ENCODE measurements at places on chromosomes 16 and 17.

DNA sequence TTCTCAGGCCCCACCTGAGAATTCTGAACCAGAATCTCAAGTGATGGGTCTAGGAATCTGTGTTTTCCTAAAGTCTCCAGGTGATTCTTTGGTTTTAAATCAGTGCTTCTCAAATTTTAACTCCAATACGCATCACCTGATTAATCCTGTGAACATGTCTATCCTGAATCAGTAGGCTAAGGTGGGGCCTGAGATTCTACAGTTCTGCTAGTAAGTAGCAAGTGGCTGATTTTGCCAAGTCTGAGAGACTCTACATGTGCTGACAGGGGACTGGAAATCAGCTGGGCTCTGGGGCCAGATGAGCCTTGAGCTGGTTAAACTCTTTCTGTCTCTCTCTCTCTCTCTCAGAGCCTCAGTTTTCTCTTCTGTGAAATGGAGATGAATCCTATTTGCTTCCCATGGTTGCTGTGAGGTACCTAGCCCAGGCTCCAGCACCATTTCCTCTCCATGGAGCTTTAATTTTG is 9.0 kb downstream of the CCR7 start:
- DNase-seq, result no peak

GRCh38 chr17:35766903-35767510 is 6.3 kb downstream of the C17orf50 start:
- DNase-seq, result peak; percentile 32

DNA sequence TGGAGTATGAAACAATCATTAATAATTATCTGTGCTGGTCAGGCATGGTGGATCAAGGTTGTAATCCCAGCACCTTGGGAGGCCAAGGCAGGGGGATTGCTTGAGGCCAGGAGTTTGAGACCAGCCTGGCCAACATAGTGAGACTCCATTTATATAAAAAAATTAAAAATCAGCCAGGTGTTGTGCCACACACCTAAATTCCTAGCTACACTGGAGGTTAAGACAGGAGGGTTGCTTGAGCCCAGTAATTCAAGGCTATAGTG is 28.9 kb upstream of the PRKCA start:
- no peak for DNase-seq

DNA sequence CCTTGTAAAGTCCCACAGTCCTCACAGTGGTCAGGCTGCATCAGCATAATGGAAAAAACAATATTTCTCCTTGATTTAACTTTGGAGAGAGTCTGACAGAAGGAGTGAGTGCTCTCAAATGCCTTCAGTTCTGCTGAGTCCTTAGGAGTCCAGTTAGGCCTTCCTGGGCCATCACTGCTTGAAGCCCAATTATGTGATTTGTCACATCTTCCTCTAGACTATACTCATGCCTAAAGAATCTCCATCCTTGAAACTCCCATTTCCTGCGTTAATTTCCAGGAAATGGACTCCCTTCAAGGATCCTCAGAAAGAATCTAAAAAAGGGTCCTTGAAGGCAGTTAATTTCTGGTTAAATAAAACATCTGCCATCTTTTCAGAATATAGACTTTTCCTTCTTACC is 52.8 kb downstream of the SLFN5 start:
- no peak for DNase-seq

DNA sequence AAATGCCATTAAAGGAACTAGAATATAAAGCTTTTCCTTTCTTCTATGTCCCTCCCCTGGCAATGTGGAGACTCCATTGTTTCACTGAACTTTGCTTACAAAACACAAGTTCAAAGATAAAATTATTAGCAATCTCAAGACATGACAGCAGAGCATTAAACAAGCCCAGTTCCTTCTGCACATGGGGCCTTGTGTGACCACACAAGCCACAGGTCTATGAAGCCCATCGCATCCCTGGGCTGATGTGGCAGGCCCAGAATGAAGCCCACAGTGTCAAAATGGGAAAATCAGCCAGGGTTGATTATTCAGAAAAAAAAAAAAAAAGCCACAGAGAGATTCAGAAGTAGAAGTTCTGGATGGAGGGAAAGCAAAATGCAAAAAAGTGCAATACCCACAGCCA is 12.9 kb upstream of the SLC39A11 start:
- DNase-seq, result no peak

GRCh38 chr16:15807603-15808009 is 49.2 kb downstream of the MYH11 start:
- no peak for DNase-seq

GRCh38 chr16:49027420-49027819 is 254.2 kb downstream of the CBLN1 start:
- DNase-seq, result no peak

GRCh38 chr17:81171941-81172340 is 5.9 kb upstream of the AATK start:
- peak; percentile 19 for DNase-seq

- peak; percentile 44 for DNase-seq
These were observed 435 bp downstream of the RAB40C start for GRCh38 chr16:590188-590814.

- DNase-seq, result no peak
These were observed 55.8 kb downstream of the ZFHX3 start for GRCh38 chr16:72992142-72992601.

DNA sequence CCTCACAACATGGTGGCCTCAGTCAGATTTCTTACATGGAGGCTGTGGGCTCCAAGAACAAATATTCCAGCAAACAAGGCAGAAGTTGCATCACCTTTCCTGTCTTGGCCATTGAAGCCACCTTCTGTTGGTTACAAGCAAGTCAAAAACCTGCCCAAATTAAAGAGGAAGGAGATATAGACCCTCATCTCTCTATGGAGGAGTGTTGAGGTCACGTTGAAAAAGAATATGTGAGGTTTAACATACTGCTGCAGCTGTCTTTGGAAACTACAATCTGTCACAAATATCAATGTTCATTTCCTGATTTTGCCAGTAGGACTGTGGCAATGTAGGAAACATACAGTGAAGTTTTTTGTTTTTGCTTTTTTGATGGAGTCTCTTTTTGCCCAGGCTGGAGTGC is 211.4 kb downstream of the COPRS start:
- DNase-seq, result no peak

DNA sequence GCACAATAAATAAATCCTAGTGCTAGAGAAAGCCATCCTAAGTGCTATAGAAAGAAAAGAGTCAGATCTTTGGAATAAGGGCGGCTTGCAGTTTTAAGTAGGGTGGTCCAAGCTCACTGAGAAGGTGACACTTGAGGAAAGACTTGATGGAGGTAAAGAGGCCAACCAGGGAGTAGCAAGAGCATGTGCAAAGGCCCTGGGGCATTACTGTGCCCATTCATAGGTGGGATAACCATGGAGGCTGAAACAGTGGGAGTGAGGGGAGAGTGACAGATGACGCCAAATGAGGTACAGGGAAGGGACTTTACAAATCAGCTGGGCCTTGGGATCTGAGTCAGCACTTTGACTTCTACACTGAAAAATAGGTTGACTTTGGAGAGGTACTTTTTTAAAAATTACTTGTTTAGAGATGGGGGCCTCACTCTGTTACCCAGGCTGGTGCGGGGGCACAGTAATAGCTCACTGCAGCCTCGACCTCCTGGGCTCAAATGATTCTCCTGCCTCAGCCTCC is 115.5 kb downstream of the ABCC1 start:
- no peak for DNase-seq

- peak; percentile 64 for DNase-seq
These were observed 24.6 kb upstream of the RPH3AL start for GRCh38 chr17:376936-377863.

DNA sequence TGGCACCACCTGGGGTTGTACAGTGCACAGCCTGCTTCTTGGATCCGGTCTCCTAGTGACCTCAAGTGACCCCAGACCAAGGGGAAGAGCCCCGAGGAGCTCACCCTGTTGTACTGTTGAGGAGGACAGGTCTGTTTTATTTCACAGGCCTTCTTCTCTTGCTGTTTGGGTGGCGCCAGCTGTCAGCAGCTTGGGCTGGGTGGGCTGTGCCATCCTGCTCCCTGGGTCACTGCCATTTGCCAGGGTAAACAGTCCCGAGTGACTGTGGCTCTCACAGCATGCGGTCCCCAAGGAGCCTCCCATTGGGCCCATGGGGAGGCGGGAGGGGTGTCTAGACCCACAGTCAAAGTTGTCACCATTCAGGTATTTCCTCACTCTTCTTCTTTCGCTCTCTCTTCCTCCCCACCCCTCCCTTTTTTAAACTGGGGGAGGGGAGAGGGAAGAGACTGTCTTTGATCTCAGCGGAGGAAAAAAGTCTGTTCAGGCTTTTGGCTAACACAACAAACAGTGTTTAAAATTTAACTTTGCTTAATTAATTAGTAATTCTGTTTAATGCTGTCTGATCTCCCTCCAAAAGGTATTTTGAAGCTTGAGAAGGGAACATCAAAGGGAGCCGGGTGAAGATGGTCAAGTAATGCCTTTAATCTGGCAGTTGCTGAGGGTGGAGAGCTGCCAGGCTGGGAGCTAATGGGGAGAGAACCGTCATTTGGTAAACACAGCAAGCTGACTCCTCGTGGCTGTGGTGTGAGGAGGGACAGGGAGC is 64.0 kb downstream of the SNX20 start:
- no peak for DNase-seq

DNA sequence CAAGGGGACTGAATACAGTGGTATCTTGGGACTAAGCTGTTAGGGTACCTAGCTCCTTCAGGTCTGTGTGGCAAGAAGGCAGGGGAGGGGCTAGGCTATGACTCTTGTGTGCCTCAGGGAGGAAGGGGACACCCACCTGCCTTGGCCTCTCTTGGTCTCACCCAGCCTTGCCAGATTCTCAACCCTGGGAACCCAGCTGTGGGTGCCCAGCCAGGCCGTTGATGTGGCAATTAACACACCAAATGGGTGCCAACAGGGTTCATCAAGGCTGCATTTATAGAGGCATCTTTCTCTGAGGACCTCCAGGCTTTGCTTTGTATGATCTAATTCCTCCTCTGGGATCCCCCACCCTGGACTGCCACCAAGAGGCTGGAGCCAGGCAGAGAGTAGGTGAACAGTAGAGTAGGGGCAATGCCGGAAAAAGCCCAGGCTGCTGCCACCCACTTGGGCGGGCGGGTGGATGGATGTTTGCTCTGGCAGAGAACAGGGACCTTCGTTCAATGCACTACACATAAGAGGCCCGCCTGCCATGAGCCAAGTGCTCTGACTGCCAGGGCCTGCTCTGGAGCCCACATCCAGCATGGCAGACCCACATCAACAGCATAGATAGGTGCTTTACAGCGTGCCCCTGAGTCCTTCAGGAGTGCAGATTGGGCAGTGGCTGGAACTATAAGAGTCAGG is 3.2 kb upstream of the ASB16 start:
- DNase-seq, result no peak

DNA sequence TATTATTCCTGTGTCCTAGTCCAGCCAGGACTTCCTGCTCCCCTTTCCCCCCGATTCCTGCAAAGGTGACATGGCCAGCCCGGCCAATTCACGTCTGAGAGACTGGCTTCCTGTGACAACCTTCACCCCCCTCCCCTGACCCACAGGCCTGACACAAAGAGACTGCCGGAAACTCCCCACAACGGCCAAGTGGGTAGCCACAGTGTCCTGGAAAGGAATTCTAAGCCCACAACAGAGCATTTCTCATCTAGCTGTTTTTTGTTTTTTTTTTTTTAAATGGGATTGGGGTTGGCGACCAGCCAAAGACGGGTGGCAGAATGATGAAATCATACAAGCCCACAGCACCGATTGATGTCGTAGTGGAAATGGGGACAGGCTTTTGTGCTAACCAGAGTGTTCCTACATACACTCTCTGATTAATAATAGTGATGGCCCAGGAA is 2.8 kb upstream of the XAF1 start:
- DNase-seq, result peak; percentile 76

DNA sequence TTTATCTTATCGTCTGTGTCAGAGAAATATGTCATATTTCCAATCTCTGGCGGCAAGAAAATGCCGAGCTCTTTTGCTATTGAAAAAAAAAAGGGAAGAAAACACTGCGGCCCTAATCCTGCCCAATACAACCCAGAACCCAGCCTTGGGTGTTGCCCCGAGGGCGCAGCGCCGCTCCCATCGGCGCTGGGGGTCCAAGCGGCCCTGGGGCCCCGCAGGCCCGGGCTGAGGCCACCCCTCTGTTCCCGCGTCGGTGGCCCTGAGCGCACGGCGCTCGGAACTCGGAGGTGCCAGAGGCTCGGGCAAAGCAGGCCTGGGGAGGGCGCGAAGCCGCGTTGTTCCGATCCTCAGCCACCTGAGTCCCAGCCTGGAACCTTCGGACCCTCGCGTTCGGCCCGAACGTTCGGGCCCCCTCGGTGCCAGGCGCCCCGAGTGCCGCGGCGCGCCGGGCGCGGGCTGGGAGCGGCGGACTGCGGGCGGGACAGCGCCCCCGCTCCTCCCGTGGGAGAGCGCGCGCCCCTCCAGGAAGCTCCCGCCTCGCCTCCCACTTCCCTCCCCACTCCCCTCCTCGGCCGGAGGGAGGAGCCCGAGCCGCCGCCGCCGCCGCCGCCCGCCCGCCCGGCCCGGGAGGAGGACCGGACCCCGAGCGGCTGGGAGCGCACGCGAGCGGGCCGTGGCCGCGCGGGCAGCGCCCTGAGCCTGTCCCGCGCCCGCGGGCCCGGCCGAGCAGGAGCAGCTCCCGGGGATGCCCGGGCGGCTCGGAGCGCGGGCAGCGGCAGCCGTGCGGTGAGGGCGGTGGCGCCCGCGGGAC is at the start of gene CPNE2:
TSS of gene CPNE2 (plus strand) at position 609 of the 811 bp plus-strand sequence. CDS start 18,160 bp downstream, outside the sequence.
- DNase-seq, result peak; percentile 38

DNA sequence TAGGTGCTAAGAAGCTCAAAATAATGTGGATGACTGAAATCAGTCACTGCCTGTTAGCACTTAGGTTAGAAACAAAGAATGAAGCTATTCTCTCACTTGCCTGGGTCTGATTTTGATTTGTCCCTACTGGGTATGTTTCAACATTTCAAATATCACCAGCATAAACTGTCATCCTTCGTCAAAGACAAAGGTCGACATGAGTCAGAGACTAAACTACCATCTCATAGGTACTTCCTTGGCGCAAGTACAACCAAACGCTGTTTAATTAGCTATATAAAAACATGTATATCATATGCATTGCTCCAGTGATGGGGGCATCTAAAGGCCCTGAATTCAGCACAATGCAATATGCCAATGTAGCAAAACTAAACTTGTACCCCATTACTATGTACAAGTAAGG is 4.0 kb downstream of the AKTIP start:
- DNase-seq, result no peak

DNA sequence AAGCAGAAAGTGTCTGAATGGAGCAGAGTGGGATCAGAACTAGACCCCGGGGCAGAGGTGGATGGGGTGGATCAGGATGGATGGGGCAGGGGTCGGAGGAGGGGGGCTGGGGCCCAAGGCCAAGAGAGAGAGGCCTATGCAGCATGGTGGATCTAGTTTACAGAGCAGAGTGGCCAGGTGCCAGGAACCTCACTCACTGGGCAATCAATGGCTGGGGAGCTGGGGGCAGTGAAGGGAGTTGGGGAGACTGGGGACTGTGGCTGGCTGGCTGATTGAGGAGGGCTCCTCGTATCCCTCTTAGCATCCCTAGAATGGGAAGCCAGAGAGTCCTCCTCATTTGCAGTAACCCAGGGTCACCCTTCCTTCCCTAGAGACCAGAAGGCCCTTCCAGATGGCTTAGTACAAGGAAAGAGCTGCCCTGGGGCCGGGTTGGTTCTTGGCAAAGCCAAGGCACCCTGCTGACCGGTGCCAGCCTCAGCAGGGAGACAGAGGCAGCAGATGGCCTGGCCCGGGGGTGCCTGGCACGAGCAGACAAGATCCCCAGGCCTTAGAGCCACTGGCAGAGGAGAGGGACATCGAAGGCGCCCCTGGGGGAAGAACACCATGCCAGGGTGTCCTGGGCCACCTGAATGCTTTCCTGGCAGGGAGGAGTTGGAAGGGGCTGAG is 36.8 kb downstream of the SRCIN1 start:
- DNase-seq, result no peak

GRCh38 chr17:8022360-8023003 is 16.4 kb upstream of the ALOX15B start:
- DNase-seq, result no peak

All from fibroblast of gingiva (primary cell).